ENCODE measurements at places on chromosomes 6 and 20.

- no peak for DNase-seq
Measured at GRCh38 chr6:21999012-21999528, 297.8 kb downstream of the PRL start.

- DNase-seq = no peak
Measured at GRCh38 chr6:169131390-169131789, 122.3 kb downstream of the THBS2 start.

- DNase-seq = no peak
Measured at GRCh38 chr6:13810688-13811446, 3.5 kb downstream of the MCUR1 start.

DNA sequence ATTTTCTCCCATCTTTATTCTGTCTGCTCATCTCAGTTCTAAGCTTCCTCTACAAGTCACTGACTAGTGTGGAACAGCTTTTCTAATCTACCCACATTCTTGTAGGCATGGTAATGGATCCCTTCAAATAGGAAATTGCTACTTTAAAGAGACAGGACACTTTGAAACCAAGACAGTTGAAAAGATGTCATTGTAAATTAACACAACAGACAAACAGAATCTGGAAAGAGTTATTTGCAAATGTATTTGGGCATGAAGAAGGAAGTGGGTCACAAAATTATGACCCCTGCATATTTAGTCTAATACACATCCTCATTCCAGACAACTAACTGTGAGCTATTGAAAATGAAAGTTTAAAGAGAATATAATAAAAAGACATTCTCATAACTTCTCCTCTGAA, 298.2 kb upstream of the MARCKS start:
- DNase-seq = no peak

GRCh38 chr20:49833483-49833882, 20.9 kb downstream of the SLC9A8 start:
- DNase-seq = no peak

- no peak for DNase-seq
Measured at GRCh38 chr6:47716207-47716606, 17.8 kb downstream of the ADGRF4 start.

GRCh38 chr6:5373430-5373829, 112.1 kb downstream of the FARS2 start:
- no peak for DNase-seq

DNA sequence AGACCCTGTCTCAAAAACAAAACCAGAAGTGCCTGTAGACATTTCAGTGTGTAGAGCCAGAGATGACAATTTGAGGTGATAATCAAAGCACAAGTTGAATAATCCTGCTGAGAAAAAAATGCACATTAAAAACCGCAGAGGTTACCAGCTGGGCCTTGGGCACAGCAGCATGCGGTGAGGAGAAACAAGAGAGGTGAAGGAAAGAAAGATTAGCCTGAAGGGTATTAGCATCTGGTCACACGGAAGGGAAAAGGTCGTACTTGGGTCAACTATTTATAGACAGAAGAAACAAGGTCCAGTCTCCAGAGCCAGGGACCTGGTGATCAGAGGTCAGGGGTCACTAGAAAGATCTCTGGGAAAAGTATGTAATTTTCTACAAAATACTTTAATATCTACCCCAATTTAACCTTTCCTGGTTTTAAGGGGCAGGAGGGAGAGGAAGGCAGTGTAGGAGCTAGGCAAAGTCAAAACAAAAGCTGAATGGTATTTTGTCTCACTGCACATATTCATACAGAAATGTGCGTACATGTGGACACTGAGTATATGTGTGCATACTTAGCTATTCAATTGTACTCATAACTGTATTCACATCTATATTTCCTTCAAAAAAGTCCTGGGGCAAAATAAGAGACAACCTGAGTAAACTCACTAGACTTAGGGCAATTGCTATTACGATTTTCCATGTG, 10.1 kb downstream of the MAP7 start:
- no peak for DNase-seq

DNA sequence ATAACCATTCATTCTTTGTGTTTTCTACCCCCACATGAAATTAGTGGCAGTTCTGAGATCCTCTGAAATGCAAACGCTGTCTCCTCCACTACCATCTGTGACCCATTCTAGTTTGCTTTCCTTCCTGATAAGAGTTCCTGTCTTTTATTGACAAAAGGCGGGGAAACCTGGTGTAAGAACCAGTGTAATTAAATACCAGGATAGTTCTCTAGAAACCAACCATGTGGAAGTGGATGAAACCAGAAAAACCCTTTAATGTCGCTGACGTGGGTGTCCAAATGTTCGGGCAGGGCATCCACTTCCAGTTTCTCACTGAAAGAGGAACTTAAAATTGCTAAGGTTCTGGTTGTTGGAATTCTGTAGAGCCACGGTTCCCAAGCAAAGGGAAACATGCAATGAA, 79.1 kb downstream of the TNFRSF21 start:
- DNase-seq = no peak

DNA sequence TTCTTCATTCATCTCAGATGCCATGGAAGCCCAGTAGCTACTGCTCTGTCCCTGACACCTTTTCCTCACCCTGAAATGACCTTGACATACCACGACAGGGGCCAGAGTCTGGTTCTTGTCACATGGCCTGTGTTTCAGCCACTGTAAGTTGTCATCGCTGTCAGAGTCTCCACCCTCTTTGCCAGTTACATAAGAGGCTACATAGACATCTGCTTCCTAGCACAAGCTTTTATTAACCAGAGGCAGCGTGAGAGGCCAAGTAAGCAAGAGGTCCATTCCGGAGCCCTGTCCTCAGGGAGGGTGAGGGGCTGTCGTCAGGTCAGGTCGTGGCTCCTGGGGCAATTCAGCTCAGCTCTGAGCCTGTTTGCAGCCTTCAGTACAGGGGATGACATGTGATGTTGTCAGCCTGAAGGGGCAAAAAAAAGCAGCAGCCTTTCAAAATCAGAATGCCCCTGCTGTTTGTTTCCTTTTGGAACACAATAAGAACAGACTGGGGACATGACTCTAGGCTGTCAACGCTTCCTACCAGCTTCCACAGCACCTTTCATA, 146.3 kb downstream of the MTFR2 start:
- no peak for DNase-seq

DNA sequence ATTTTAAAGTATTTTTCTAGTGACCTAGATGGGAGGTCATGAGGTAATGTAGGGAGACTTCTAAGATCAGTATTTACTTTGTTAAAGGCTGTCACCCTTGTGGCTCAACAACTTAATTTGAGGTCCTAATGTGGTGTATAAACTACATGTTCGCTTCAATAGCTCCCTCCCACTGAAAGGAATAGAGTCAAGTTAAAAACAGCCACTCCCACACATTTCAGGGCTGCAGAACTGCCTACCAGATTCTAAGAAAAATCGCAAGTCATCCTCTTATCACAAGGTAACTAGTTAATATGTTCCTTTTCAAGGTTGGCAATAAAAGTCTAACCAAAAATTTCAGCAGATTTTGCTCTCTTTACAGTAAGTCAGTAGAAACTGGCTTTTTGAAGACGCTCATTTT, 15.1 kb downstream of the GSTA1 start:
- DNase-seq = no peak

DNA sequence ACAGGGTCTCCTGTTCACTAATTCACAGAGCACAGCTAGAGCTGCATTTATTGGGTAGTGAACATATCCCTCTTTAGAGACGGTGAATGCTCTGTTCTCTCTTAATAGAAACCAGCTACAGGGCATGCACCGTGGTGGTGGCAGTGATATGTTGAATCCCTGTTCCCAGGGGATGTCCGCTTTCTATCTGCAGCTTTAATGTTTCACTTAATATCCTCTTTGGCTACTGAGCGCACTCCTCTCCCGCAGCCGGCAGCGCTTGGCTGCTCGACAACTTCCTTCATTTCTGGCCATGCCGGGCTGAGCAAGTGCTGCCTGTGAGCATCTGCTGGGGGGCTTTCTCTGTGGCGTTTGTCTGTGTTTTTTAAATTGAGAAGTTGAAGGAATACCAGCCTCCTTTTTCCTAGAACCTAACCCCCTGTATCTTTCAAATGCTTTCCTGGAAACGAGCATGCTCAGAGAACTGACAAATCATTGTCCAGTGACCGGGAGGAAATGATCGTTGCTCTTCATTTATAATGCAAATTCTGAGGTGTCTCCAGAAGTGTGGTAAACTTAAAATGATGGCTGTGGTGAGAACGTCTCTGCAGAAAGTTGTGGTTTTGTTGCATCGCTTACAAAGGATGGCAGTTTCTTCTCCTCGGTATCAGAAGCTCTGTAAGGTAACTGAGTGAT, 297.9 kb downstream of the UTRN start:
- peak; percentile 27 for DNase-seq

DNA sequence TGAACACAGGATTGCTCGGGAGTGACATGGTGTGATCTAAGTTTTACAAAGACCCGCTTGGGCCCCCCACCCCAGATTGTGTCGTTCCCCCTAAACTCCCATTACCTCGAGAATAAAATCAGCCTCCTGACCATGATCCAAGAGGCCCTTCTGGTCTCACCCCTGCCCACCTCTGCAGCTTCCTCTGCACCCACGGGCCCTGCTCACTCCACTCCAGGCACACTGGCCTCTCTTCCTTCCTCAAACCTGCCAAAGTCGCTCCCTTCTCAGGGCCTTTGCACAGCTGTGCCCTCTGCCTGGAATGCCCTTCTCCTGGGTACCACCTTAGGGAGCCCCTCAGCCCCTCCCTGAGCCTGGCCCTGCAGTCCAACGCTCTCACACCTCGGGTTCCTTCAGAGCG, 17.9 kb downstream of the TGM2 start:
- DNase-seq = no peak

DNA sequence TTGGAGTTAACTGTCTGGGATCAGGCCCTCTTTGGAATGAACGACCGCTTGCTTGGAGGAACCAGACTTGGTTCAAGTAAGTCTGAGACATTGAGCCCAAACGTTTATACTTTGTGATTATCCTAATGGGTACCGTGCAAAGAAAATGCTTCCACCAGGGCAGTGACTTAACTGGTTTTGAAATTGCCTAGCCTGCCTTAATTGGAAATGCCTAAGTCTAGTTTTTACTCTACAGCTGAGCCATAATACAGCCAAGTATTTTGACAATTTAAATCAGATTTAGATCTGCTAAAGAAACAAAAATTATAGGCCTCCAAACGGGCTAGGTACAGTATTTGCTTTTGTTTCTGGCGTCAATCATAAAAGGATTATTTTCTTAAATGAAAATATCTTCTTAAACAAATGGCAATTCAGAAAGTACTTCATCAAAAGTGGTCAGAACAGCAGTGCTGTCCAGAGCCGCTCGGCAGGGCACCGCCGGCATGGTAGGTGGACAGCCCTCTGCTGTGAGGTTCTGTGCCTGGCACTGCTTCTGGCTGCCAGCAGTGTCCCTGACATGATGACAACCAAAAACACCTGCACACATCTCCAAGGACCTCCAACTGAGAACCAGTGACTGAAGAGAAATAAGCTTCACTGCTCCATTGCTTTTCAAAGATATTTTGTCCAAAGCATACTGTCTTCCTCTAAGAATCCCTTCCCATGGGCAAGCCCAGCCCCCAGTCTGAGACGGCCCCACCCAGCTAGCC, 55.6 kb downstream of the EZR start:
- DNase-seq = no peak

DNA sequence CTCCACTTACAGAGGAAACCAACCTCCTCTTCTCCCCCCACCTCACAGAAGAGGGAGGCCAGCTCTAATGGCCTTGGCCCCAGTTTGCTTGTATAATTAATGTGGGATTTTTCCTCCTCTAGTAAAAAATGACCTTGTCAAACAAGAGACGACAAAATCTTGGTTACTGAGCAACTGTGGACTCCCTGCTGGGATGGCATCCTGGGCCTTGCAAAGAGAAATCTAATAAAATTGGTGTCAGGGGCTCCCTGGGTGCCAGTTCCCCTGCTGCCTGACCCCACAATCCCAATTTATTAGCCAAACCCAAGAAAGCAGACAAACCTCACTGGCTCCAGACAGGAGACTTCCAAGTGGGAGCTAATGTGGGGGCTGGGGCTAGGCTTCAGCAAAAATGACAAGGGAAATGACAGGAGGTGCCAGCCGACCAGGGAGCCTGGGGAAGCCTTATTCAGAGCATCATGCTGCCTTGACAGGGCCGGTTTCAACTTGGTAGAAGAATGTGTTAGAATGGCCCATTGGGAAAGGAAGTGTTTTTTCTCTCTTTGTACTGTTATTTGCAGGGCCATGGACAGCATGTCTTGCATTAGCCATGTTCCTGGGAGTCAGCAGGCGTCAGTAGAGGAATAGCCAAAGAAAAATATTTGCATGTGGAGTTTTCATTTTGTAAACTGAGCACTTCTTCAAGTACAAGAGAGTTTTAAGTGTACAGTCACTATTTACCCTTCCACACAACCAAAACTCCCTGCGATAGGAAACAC, 816.9 kb downstream of the DHX35 start:
- no peak for DNase-seq

DNA sequence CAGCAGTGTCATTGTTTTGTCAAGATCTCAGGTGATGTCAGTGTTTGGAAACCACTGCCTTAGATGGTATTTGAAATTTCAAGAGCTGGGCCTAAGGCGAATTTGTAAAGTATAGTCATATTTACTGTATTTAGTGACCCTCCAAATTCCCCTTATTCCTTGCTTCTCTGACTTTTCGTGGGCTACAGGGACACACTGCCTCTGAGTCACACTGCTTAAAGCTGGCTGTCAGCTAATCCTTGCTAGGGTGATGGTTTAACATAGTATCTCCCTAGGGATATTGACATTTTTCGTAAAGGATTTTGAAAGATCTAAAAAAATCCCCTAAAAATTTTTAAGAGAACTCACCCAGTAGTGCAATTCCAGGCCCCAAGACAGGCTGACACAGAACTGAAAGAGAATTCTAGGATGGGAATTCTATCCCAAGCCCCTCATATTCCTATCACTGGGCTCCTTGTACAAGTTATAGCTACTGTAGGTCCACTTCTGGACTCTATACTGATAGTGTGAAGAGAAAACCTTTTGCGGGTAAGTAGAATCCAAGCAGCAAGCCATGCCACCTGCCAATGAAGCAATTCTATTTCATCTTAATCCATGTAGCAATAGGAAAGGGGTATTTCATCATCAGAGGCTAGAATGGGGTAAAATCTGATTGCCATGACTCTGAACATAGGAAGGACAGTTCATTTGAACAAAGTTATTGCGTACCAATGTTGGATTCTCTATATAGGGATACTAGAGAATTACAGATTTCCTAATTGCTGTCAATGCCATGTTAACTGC, 4.3 kb downstream of the BMP6 start:
- DNase-seq = no peak

- DNase-seq = no peak
Measured at GRCh38 chr20:63316502-63316921, 23.5 kb downstream of the COL20A1 start.

DNA sequence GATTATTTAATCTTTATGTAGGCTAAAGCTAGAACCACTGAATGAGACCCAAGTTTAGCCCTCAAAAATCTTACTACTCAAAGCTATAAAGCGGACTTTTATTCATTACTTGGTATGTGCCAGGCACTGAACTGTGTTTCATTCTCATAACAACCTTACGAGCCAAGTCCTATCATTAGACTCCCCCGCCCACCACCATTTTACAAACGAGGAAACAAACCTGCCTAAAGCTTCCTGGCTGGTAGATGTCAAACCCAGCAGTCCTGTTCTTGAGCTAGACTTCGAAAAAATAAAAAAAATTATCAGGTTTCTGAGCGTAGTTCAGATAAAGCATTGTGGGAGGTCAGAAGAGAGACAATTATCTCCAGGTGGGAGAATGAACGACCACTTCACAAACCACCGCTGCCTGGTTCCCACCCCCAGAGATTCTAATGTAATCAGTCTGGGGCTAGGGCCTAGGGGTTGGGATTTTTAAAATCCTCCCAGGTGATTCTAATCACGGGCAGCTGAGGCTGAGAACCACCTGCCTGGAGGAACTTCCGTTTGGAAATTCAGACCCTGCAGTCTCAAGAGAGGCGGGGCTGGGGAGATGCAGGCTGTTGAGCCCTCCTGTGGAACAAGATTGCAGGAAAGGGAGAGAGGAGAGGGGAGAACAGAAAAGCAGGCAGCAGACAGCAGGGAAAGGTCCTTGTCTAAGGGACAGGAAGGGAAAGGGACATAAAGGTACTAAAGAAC, 8.6 kb downstream of the ADTRP start:
- DNase-seq = no peak

Measured in nephron progenitor cell (in vitro differentiated cells).